ENCODE measurements at places on chromosomes 4 and X.

DNA sequence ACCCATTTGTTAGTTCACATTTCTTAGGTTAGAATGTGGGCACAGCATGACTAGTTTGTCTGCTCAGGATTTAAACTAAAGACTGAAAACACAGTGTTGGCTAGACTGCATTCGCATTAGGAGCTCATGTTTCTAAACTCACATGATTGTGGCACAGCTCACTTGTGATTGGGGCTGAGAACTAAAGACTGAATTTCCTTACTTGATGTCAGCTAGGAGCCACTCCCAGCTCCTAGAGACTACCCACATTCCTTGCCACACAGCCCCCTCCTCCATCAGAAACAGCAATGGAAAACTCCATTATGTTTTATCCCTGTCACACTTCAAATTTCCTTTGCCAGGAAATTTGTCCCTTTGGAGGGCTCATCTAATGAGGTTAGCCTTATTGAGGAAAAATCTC, 170.2 kb upstream of the NUDT6 start:
- no peak for DNase-seq

DNA sequence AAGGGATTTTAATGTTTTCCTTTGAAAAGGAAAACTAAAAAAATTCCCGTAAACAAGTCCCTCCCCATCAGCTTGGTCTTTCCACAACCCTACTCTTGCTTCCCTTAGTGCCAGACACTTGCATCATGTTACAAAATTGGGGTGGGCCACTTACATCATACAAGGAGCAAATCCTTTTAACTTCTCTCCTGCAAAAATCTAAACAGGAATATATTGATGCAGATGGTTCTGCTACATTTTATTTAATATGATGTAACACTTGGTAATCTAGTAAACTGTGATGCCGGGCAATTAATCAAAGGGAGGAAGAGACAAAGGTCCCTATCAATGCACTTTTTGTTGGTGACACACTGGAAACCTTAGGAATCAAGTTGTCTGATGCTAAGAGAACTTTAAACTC, 125.3 kb downstream of the UBE2K start:
- no peak for DNase-seq

DNA sequence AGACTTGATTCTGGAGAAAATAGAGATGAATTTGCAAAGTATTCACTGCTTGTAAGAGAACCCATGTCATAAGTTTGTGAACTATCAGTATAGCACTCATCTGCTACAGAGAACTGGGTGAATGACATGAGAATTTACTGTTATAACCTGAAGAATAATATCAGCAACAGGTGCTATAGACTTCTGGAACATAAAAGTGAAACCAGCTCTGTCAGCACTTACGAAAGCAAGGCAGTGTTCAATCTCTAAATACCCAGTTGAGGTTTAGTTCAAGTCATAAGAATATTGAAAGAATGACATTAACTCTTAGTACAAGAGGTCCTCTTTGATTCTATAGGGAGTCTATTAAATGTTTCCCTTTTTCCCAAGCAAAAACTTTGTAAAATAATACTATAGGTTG, 232.9 kb upstream of the ANKRD50 start:
- DNase-seq = no peak

GRCh38 chr4:120691536-120691935, 231.0 kb downstream of the PRDM5 start:
- DNase-seq = no peak

GRCh38 chrX:123256378-123256777, 72.3 kb downstream of the GRIA3 start:
- no peak for DNase-seq

- no peak for DNase-seq
Measured at GRCh38 chr4:1730532-1731135, 9.3 kb downstream of the TACC3 start.

Measured in stimulated activated naive B cell treated with anti-CD40 and anti-IgM and Interleukin-4, amounts not matched to agents 10 μg/mL and 1 μg/mL and 100 μg/mL, for 72 hours (primary cell).